NK-92 treated with Interleukin-12 subunit alpha and Interleukin-12 subunit beta, amount 100 ng/mL, for 24 hours (cell line): ENCODE measurements at places on chromosomes 12 and 14.
A peak's percentile ranks its signal among the peaks of the same experiment; 100 is the strongest.

GRCh38 chr12:87369161-87369560, 660.0 kb downstream of the C12orf50 start:
- no peak for DNase-seq

GRCh38 chr12:15278816-15279658, 43.3 kb upstream of the PTPRO start:
- DNase-seq = no peak

- no peak for DNase-seq
These were observed 899 bp upstream of the COL2A1 start for GRCh38 chr12:48005001-48005749.

GRCh38 chr14:52263190-52263589, 4.3 kb upstream of the PTGDR start:
- no peak for DNase-seq

GRCh38 chr12:110246636-110247339, 34.3 kb upstream of the ATP2A2 start:
- no peak for DNase-seq

DNA sequence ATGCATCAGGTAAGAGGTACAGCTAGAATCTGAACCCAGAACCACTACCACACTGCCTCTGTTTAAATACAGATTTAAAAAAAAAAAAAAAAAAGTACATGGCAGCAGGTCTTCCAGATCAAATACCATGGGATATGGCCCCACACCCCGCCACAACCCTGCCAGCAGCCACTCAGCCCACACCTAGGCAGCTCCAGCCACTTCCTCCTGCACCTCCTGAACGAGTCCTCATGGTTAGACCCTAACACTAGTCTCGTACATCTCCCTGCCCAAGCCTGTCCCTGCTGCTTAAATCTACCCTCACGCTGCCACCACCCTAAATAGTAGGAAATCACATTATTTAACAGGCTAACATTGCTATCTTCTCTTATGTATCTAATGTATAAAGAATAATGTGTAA, 12.6 kb downstream of the SETD3 start:
- no peak for DNase-seq

GRCh38 chr12:120290609-120291305, 946 bp downstream of the RNU4-2 start:
- DNase-seq = peak; percentile 37

DNA sequence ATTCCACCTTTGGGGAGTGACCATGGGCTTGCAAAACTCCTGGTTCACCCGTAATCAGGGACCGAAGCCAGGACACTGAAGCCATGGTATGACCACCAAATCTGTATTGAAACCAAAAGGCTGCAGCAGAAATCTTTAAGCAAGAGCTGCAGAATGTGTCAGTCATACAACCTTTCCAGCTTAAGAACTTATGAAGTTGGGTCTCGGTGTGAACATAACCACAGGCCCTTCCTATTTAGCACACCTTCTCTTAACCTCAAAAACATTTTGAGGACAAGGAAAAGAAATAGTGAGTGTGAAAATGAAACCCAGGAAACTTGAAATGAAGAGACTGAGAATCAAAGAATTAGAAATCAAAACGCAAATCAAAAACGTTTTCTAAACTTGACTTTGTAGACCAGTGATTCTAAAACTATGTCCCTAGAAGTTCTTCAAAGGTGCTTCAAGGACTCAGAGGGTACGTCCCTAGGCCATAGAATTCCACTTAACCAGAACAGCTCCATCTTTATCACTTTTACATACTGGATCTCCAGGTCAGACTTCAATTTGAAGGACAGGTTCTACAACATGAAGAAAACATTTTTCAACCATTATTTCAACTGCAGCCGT, 231.6 kb upstream of the GRIP1 start:
- DNase-seq = no peak

GRCh38 chr12:4322726-4323125, 1.7 kb downstream of the TIGAR start:
- DNase-seq = no peak

GRCh38 chr14:60840313-60840712, 105.8 kb downstream of the MNAT1 start:
- no peak for DNase-seq

DNA sequence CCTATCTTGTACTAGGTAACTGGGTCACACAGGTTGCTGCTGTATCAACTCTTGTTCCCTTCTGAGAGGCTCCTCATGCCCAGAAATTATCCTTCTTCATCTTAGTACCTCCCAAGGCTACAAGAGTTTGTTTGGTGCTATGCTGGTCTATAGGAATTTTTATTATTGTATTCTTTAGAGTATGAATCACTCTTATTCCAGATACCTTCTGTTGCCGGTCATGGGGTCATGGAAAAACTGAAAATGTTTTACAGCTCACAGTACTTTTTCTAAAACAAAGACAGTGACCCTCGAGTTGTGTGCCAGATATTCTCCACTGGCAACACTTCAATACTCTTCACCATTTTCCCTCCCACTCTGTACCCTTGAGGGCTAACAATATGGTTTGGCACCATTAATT, 1598.0 kb upstream of the TMEM132C start:
- DNase-seq = no peak

- DNase-seq = no peak
These were observed 103.1 kb downstream of the ETV6 start for GRCh38 chr12:11752403-11753149.
